Effector CD4-positive, alpha-beta T cell (primary cell): ENCODE measurements at places on chromosomes 1 and 21.

- no peak for DNase-seq
Measured at GRCh38 chr1:227790034-227790400, 25.5 kb upstream of the PRSS38 start.

DNA sequence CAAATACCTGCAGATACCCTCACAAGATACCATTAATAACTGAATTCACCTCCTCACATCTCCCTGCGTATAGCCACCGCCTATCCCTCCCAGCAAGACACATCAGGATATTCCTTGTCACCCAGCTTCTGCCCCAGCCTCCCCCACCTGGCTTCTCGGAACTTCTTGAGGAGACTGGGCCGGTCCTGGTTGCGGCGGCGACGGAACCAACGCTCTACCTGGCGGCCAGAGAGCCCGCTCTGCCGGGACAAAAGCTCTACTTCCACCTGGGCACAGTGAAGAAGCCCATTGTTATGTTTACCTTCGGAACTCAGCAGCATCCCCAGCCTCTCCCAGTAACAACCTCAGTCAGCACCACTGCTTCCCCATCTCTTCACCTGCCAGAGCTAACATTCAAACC is 6.7 kb downstream of the CERS2 start:
- DNase-seq: no peak

- DNase-seq: no peak
Measured at GRCh38 chr1:119323216-119323982, 45.2 kb upstream of the HAO2 start.

DNA sequence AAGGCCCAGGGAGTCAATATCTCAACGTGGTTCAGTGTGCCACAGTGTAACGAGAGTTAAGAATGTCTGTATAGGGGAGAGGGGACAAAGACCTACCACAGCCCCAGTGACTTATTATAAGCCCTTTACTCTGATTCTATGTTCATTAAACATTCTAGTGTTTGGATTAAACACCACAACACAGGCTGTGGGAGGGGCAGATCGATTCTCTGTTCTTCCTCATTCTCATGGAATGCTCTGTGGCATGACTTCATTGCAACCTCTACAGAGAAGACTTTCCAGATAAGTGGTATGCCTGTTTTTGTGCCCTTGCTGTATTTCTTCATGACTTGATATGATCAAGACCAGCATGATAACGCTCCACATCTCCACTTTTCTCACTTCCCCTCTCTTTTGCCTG is 39.0 kb upstream of the CD5L start:
- no peak for DNase-seq

DNA sequence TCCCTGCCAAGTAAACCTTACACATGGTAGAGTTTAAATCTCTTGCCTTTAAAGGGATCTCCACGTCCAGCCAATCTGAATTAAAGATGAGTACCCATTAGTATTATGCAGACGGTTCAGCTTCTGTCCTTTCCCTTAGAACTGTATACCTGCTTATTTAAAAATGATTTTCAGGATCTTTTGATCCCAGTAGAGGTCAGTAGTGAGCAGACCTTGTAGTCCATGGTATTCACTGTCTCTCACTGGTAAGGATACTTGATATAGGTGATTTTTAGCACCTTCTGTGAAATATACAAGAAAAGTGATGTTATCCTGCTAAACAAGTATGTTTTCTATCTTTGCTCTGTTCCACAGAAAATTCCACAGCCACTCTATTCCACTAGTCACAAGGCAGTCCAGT is 1211.6 kb upstream of the ADGRL4 start:
- no peak for DNase-seq

- no peak for DNase-seq
Measured at GRCh38 chr1:47758341-47759250, 238.6 kb downstream of the TRABD2B start.

GRCh38 chr1:51240084-51240483 is 4.0 kb downstream of the RNF11 start:
- no peak for DNase-seq

- DNase-seq: no peak
Measured at GRCh38 chr1:7236844-7237515, 451.7 kb downstream of the CAMTA1 start.

GRCh38 chr1:20575541-20576336 is 13.2 kb upstream of the CDA start:
- DNase-seq: no peak

DNA sequence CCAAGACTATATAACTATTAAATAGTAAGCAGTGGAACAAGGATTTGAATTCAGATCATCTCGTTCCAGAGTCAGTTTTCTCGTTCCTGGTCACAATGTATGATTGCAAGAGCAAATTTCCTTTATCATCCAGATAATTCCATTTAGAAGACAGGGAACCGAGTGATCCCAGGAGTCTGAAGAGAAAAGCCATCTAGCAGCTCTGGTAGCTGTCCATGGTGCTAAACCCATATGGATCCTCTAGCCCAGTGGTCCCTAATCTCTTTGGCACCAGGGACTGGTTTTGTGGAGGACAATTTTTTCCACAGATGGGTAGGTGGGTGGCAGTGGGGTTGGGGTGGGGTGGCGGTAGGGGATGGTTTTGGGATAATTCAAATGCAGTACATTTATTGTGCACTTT is 229.4 kb downstream of the PTPRU start:
- DNase-seq: no peak

DNA sequence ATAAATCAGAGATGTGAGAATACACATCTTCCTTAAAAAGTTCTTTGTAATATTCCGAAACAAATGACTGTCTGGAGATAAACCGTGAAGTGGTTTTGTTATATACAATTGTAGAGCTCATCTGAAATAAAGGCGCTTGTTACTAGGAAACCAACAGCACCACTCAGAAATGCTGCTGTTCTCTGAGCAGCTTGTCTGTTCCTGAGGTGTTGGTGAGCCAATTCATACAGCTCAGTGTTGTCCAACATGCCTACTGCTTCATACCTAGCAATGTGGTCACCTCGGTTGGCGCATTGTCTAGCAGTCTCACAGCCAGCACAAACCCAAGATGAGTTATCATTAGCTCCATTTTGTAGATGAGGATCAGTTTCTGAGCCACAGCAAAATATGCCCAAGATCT is 44.4 kb downstream of the GFI1 start:
- DNase-seq: no peak

GRCh38 chr1:205714190-205714905 is 34.0 kb upstream of the SLC45A3 start:
- DNase-seq: no peak

DNA sequence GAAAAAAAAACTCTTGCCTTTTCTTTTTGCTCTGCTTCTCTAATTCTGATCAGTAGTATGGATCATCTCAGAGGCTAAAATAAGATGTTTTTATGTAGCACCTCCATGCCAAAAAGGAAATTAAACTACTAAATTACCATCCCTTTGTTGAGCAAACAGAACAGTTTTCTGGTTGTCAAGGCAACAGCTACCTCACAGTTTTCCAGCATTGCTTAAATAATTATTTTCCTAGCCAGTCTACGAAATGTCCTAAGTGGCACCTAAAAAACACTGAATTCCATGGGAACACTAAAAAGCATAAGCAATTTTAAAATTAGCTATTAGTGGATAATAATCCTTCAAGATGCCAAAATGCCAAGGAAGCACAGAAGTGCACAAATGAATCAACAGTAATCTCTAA is 61.7 kb downstream of the ARID4B start:
- DNase-seq: no peak
